Gastroesophageal sphincter (tissue), 4 donors: ENCODE measurements at places on chromosomes 12 and 14. TPM values are rescaled to one million over a fixed set of nuclear protein-coding genes. Genes with fewer than 3 reads are reported as not detected.

Gene SOS2
- total RNA-seq, result 39.7 TPM

Gene SLC6A12
- total RNA-seq, result not detected

Gene CAPZA3
- total RNA-seq, result not detected

Gene BCL11B
- total RNA-seq, result 1.1 TPM
